ENCODE measurements at places on chromosomes 6 and 20. TPM values are rescaled to one million over a fixed set of nuclear protein-coding genes. Genes with fewer than 3 reads are reported as not detected.

The WFDC12 gene
- not detected for total RNA-seq

The NOTCH4 gene
- total RNA-seq: 0.77 TPM

The LY6G6C gene
- not detected for total RNA-seq

The DUSP22 gene
- total RNA-seq: 13.9 TPM

The CFB gene
- total RNA-seq: 56.8 TPM

The SIM1 gene
- not detected for total RNA-seq

The THBS2 gene
- 213 TPM for total RNA-seq

The CDH26 gene
- total RNA-seq: 0.34 TPM

The PSORS1C2 gene
- not detected for total RNA-seq

The GATA5 gene
- not detected for total RNA-seq

The SLCO4A1 gene
- 0.32 TPM for total RNA-seq

The ID4 gene
- total RNA-seq: 14.2 TPM

The BMP6 gene
- 0.77 TPM for total RNA-seq

The OR2J3 gene
- not detected for total RNA-seq

The IP6K3 gene
- not detected for total RNA-seq

The C20orf141 gene
- total RNA-seq: not detected

The CFAP206 gene
- 0.34 TPM for total RNA-seq

The PRDM13 gene
- total RNA-seq: not detected

The CLVS2 gene
- total RNA-seq: under 0.01 TPM

The ADGRB3 gene
- 0.16 TPM for total RNA-seq

The MYL9 gene
- total RNA-seq: 7.0 TPM
